ENCODE measurements at places on chromosomes 4 and X.

GRCh38 chr4:55450566-55450965 is 54.8 kb downstream of the TMEM165 start:
- no peak for DNase-seq

DNA sequence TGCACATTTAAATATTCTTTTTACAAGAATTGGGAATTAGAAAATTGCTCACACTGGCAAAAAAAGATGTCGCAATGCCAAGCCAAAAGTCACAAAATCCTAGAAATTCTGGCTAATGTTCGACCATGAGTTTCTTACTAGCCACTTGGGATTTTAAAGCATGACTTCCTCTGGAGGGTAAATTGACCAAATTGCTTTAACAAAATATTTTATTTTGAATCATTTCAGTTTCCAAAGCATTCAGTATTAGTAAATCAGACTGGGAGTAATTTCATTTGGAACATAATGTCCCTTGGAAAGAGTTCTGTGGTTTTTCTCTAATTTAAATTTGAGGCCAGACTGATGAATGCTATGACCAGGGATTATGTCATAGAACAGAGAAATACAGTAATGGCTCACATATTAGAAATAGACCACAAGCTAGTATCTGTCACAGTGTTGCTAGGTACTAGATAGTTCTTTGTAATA is 7.6 kb upstream of the CXCL5 start:
- DNase-seq: no peak

DNA sequence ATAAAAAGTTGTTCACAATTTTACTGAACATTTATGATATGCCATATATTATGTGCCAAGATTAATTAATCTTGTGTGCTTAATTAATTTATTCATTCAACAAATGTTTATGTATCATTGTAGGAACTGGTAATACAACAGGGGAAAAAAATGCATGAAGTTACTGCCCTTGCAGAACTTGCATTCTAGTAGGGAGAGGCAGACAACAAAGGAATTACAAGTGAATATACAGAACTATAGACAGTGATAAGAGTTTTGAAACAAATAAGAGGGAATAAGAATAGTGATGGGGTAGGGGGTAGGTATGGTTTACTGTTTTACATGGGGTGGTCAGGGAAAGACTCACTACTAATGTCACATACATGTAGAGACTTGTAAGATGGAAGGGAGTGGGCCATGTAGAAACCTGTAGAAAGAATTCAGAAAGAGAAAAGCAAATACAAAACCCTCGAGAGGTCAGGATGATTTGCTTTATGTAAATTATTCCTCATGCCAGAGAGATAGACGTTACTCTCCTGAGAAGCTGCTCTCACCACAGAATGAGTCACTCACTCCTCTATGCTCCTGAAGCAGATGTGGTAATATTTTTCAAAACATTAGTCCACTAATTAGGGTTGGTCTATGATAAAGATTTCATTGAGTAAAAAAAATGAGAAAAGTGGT is 855.0 kb upstream of the GRID2 start:
- no peak for DNase-seq

DNA sequence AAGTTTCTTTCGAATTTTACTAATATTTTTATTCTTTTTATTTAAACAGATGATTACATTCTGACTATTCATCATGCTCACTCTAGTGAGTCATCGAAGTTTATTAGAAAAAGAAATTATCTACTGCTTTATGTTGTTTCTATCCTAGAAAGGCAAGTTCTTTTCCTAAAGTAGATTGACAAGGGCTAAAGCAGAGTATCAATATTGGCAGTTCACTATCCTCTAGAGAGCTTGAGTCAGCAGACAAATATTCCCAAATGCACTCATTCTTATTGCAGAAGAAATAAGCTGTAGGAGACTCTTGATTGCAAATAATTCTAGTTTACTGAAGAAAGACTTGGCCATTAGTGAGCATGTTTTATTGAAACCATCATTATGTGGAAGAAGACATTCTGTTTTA is 911.8 kb downstream of the CENPC start:
- DNase-seq: no peak

GRCh38 chr4:85127653-85128052 is 161.2 kb upstream of the WDFY3 start:
- DNase-seq: no peak

- DNase-seq: no peak
Observed at GRCh38 chr4:99827454-99827853, 10.8 kb downstream of the DAPP1 start.

- no peak for DNase-seq
Observed at GRCh38 chr4:92864096-92864495, 560.3 kb downstream of the GRID2 start.
